ENCODE measurements at places on chromosomes 13 and 19.
A peak's percentile ranks its signal among the peaks of the same experiment; 100 is the strongest.

- peak; percentile 64 for DNase-seq
Observed at GRCh38 chr19:8611877-8612806, 1.6 kb upstream of the ADAMTS10 start.

DNA sequence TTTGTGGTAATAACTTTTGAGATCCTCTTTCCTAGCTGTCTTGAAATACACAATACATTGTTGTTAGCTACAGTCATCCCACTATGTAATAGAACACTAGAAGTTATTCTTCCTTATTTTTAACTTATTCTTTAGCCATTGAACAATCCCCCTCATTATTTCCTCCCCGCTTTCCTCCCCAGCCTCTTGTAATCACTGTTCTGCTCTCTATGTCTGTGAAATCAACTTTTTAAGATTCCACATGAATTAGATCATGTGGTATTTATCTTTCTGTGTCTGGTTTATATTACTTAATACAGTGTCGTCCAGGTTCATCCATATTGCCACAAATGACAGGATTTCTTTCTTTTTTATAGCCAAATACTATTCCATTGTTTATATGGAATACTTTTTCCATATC, 72.9 kb downstream of the SLC10A2 start:
- no peak for DNase-seq

- DNase-seq: no peak
Observed at GRCh38 chr19:15636026-15636425, 4.7 kb upstream of the CYP4F3 start.

- DNase-seq: no peak
Observed at GRCh38 chr19:35986664-35987570, 8.1 kb upstream of the SDHAF1 start.
